ENCODE measurements at places on chromosomes 6 and 20.

DNA sequence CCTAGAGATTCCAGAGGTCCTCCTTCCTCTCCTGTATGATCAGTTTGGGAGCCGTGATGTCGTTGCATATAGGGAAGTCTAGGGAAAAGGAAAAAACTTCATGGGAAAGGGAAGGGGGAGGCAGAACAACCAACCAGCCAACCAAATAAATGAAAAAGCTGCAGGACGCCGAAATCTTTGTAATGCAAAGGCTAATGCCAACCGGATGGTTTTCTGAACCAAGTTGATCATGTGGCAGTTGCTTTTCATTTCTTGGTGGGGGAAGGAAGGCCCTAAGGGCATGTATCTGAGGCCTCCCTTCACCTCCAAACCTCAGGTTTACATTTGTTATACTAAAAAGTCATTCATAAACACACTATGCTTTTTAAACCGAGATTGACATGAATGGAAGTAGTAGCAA, 167.2 kb downstream of the ARID1B start:
- DNase-seq: no peak

DNA sequence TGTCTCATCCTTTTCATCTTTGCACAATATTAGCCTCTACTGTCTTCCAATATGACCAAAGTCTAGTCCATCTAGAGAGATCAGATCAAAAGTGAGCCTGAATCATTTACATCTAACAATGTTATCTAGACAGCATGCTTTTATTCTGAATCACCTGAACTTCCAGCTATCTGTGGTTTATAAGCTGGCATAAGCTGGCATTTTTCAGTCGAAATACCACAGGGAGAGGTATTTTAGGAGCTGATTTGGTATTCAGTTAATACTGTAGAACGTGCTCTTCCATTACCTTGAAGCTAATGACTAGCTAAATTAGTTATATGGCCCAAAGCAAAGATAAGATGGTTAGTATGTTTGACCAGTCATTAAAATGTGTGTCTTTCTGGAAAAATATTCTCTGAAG, 188.3 kb upstream of the AGPAT4 start:
- DNase-seq: no peak

GRCh38 chr6:23713211-23713610, 412.8 kb upstream of the NRSN1 start:
- no peak for DNase-seq

- no peak for DNase-seq
Observed at GRCh38 chr6:37083243-37084138, 78.0 kb downstream of the FGD2 start.

DNA sequence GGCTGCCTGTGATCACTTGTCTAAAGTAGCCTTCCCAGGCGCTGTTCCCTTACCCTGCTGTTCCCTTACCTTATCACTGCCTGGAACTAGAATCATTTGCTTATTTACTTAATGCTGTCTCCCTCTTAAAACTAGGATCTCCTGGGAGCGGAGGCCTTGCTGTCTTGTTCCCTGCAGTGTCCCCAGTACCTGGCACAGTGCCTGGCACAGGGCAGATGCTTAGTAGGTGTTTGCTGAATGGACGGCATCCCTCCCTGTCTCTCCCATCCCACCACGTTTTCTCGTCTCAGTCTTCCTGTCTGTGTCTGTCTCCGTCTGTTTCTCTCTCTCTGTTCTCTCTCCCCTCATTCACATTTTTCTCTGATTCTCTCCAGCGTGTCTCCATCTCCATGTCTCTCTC, 99.9 kb upstream of the MYL9 start:
- no peak for DNase-seq

DNA sequence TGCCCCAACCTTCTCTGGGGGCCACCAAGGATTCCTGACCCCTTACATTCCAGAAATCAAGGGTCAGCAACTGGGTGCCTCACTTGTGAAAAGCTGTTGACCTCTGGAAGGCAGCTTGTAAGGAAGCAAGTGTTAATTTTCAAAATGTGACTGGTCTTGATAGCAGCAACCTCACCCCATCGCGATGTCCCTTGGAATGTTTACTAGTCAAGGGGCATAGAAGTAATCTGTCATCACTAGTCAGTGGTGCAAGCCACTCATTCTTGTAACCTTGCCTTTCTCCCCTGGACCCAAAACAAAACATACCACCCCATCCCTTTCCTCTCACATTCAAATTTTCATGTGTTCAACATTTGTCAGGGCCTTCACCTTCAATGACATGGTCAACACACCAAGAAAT, 30.5 kb downstream of the TBX18 start:
- no peak for DNase-seq

DNA sequence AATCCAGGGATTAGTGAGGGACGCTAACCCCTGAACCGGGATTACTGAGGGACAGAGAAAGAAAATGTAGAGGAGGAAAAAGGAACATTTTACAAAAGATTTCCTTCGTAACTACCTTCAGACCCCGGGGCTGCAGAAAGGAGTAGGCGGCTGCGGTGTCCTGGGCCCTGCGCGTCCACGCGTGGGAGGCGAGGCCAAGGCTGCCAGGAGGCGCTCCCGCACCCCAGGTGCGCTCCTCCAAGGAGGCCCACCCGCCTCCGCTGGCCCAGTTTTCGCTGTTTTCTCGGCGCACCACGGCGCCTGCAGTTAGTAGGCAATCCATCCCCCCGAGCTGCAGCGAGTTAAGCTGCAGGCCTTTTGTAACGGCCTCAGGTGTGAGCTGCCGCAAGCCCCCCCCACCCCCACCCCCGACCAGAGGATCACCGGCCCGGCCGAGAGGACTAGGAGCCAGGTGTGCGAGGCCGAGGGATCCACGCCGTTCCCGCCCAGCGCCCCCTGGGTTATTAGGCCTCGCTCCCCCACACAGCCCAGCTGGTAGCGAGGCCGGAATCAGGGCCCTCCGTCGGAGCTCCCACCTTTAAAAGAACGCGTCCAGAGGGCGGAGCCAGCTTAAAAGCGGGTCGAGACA, 380.3 kb upstream of the ARID1B start:
- DNase-seq: no peak

DNA sequence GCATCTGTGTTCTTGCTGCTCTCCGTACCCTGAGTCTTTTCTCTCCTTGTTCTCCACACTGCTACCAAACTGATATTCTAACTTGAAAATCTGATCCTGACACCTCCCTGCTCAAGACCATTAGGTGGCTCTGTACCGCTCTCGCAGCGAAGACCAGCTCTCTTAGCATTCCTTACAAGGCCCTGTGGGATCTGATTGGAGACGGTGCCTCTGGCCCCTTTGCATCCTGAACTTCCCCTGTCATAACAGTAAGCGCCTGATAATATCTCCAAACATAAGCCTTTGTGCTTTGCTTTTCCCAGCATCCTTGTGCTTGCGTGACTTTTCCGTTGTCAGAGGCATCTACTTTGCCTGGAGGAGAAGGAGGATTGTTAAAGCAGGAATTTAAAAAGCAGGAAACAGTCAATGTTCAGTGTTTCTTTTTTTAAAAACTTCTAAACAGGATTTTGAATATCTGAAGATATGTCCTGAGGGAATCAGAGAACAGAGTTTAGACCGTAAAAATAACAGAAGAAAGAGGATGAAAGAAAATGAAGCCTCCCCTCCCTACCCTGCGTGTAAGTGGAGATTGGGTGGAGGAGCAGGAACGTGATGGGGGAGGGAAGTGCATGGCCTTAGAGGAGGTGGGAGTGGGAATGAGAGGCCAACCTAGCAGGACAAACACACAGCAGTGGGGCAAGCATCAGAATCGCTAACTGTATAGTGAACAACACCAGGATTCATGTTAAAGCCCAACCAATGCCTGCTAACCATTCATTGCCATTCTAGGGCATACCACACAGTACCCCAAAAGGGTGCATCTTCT, 89.2 kb upstream of the STMND1 start:
- DNase-seq: no peak

DNA sequence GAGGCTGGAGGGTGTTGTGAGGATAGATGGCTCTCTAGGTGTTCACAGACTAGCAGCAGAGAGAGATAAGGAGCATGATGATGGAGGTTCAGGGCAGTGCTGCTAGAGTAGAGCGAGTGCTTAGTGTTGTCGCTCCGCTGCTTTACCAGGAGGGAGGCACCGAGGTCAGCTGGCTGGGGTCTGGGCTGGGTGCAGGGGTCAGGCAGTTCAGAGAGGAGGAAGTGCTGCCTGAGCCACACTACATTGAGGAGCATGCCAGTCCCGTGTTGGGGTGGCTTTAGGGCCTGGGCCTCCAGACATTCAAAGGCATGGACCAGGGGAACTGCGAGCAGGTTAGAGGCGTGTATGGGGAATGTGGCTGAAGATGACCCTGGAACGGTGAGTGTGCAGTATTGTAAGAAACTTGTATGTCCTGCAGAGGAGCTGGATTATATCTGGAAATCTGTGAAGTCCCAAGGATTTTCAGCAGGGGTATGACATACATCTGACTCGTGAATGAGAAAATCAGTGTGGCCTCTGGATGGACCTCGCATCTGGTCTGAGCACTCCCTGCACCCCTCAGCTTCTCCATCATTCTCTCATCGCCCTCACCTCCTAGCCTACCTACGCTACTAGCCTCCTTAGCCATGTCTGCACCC, 66.9 kb downstream of the IGF2R start:
- no peak for DNase-seq

DNA sequence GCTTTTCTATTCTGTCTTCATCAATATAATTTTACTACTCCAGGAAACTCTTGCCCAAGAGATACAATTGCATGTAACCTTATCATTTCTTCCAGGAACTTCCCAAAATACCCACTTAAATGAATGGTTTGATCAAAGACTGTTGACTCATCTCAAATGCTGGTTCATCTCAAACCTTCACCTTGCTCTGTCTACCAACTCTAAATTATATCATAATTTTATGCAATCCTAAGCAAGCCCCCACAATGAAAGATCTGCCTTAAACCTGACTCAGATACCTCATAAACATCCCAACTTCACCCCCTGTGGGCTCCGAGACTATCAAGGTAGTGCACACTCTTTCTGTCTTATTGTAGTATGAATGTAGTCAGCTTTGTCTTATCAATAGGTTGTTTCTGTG, 65.5 kb upstream of the GCM1 start:
- no peak for DNase-seq

DNA sequence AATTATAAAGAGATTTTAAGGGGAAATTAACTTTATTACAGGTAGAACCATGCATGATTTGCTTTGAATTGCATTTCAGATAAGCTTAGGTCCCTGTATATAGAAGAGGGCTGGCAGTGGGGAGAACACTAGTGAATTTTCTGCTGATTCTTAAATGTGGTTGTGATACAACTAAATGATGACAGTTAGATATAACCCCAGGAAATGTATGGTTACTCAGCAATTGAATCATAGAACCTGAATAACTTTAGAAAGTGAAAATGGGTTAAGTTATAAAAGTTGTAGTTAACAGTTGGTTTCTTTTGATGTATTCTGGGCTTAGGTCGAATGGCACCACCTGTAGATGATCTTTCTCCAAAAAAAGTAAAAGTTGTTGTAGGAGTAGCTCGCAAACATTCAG, 70.1 kb downstream of the PHF3 start:
- no peak for DNase-seq

GRCh38 chr6:141264101-141264500, 868.6 kb upstream of the GJE1 start:
- DNase-seq: no peak

GRCh38 chr6:33837971-33838665, 34.3 kb upstream of the MLN start:
- DNase-seq: no peak

DNA sequence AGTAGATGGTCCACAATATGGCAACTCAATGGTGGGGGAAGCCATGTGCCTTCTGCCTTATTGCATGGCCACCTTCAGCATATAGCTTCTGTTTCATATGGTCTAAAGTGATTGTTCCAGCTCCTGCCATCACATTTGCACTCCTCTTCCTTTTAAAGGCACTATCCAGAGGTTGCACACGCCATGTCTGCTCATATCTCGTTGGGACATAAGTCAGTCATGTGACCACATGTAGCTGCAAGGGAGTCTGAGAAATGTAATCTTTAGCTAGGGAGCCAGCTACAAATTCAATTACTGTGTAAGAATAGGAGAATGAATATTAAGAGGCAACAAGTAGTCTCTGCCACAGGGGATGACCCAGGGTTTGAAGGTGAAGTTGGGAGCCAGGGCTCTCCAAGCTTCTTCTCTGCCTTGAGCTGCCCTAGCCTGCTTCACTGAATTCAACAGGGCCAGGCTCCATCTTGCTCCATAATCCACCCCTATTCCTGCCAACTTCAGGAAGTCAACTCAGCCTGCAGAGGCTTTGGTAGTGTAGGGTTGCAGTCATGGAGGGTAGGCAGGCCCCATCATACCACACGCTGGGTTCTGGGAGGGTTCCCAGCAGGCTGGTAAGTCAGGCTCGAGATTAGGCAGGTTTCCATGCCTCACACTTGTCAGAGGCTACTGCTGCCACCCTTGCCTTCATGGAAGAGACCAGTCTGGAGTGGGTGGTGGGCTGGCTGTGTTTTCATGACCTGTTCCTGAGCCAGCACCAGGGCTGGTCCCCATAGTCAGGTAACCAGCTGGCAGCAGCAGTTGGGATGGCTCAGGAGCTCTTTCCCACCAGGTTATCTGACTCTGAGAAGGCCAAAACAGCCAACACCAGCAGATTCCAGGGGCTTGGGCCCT, 56.7 kb upstream of the SAYSD1 start:
- DNase-seq: no peak

GRCh38 chr6:164817662-164818061, 491.7 kb downstream of the C6orf118 start:
- DNase-seq: no peak

DNA sequence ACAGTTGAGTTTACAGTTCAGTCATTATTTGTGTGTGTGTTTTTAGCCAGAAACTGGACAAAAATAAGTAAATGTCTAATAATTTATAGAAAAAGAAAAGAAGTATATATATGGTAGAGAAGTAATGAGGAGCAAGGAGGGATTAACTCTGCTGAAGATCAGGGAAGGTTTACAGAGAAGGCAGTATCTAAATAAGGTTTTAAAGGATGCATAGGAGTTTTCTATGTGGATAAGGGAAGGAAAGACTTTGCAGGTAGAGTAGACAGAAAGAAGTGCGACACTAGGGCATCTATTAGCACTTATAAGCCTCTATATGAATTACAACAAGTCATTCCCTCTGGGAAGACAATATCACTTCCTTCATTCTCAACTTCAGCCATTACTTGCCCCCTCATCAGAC, 34.3 kb downstream of the ISM1 start:
- no peak for DNase-seq

All from skin of body (tissue), 3 donors.